Stimulated activated CD4-positive, alpha-beta T cell treated with anti-CD3 and anti-CD28 coated beads, Interleukin-2, amount 100 ng/mL, for 4 hours (primary cell): ENCODE measurements at places on chromosomes 16 and 17.

DNA sequence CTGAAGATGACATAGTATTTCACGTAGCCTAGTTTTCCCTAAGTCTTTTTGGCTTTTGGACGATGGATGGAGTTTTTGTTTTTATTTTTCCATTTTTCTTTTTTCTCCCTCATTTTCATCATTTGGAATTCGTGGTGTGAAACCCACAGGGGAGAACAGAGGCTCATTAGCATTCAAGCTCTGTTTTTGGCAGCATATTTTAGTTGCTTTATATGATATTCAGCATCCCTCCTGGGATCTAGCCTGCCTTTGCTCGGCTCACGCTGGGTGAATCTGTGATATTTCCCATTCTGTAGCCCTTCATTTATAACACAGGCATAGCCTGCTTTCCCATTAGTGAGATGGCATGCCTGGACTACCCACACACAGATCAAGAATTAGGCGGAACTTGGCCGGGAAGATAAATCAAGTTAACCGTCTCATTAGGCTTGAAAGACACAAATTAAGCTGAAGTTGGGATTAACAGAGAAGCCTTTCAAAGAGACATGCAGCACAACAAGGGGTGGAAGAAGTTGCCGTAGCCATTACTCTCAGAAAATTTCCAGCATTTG, 20.1 kb upstream of the CLEC19A start:
- DNase-seq = no peak

DNA sequence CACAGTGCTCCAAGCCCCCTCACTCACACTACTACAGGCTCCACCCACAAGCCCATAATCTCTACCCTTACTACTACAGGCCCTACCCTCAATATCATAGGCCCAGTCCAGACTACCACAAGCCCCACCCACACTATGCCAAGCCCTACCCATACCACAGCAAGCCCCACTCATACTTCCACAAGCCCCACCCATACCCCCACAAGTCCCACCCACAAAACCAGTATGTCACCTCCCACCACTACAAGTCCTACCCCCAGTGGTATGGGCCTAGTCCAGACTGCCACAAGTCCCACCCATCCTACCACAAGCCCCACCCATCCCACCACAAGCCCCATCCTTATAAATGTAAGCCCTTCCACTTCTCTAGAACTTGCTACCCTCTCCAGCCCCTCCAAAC, 13.8 kb downstream of the RIPOR1 start:
- DNase-seq = peak; percentile 49

- DNase-seq = no peak
Observed at GRCh38 chr16:64925166-64925565, 196.7 kb downstream of the CDH11 start.

DNA sequence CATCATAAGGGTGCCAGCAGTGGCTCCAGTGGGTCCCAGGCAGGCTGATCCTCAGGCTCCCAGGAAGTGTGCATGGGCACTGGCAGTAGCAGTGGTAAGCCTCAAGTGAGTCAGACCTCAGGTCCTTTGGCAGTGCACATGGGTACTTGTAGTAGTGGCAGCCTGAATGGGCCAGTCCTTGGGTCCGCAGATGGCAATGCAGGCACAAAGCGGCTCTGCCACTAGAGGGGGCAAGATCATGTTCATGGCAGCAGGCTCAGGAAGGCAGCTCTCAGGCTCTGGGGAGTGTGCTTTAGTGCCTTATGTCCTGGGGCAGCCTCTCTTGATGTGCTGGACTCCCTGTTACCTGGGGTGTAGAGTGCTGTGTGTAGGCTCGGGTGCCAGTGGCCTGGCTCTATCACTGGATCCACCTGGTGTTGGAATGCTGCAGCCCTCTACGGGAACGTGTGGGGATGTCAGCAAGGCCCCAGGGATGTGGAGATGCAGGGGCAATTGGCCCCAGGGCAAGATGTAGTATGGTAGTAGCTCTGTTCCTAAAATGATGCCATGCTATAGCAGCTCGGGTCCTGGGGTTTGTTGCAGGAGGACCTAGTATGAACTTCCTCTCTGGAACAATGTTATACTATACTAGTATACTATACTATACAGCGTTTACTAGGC, 11.0 kb downstream of the ACSM3 start:
- peak; percentile 13 for DNase-seq

DNA sequence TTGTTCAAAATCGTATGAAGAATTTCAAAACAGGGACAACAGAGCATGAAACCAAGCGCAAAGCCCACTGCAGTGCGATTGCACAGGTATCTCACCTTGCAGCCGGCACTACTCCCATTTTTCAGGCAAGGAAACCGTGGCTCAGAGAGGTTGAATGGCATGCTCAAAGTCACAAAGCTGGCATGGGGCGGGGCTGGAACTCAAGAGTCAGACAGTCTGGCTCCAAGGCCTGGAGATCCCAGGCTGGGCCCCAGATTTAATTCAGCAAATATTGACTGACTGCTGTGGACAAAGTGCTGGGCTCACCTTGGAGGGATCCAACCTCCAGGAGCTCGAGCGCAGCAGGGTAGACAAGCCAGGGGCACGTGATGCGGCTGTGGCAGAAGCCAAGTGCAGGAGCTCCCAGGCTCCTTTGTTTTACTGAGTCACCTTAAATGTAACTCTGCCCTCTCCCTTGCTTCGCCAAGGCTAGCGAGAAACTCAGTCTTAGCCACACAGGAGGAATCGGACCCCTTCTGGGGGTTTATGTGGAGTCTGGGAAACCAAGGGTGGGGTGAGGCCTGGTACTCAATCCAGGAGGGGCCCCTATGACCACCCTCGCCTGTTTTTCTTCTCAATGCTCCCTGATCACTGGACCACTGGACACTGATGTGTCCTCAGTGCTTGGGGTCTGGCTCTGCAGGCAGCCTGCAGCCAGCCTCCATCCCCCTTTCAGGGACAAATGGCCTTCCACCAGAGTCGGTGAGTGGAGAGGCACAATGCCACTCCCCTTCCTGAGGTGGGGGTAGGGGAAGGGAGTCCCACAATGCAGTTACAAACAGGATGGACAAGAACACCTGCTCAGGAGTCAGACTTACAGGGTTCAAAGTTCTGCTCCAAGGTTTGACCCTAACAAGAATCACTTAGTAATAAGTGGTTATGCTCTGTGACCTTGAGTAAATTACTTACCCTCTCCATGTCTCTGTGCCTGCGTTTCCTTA, 3.9 kb upstream of the SPATA20 start:
- DNase-seq = no peak

DNA sequence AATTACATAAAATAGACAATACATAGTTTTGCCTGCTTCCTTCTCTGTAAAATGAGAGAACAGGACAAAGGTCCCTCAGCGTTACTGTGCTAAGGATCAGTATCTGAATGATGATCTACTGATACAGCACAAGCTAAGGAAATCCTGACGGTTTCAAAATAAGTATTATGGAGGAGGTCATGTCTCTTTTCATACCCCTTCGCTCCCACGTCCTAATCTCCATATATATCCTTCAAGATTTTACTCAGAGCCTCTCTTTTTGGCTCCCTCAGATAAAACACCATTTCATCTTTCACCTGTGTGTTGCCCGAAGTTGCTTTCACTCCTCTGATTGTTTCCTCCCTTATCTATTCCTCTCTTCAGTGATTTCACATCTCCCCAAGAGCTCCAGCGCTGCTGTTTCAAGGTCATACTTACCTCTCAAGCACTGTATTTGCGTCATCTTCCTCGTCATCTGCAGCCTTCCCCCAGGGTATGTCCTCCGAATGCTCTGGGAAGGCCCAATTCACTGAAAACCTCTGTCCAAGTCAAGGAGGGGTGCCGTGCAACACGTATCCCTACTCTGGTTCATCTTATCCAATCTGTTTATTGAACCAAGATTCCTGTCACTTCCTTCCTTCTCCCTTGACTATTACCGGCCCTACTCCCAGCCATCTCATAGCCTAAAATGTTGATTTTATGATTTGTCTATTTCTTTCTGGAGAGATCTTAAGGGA, 1.2 kb upstream of the BLTP2 start:
- no peak for DNase-seq

- no peak for DNase-seq
Observed at GRCh38 chr17:67369676-67370075, 3.3 kb upstream of the PSMD12 start.

DNA sequence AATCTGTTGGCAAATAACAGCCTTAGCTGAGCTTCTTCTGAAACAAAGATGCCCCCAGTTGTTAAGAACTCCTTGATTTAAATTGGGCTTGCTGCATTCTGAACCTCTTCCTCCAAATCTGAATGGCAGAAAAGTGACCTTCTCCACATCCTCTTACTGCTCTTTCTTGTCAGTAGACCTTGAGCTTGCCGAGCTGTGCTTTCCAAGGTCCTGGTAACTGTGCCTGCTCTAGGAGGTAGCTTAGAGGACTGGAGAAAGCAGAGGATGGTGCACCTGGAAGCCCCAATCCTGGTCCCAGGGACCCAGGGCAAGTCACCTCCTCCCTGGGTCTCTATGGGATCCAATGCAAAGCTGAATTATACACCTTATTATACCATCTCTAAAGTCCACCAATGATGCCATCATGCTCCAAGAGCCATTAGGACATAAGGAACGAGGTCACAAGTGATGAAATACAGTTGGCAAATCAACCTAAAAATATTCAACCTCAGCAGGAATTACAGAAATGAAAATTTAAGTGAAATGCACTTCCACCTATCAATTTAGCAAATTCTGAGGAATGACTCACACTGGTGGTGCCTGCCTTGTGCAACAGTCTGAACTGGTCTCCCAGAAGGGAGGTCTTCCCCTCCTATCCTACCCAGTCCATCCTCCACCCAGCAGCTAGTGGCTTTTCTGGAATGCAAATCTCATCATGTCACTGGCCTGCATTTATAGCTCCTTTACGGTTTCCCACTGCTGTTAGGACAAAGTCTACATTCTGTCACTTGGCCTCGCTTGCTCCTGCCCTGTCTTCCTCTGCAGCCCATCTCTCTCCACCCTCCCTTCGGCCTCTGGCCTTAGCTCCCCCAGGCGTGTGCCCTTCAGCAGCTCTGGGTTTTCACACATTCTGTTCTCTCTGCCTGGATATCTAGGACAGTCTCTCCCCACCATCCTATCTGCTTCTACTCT, 36.6 kb downstream of the TOM1L2 start:
- DNase-seq = no peak

DNA sequence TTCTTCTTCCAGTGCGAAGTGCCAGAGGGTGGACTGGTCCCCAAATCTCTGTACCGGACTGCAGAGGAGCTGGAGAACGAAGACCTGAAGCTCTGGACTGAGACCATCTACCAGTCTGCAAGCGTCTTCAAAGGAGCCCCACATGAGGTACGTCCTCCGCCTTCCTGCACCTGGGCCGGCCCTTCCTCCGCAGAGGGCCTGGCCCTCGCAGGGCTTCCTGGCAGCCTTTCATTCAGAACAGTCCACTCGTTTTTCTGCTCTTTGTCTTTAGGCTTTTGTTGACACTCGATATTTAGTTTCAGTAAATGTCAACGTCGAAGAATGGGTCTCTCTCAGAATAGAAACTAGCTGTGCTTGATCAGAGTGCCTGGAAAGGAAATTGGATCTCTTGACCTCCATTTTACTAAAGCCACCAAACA, 68.6 kb downstream of the SEC14L1 start:
- DNase-seq = no peak

GRCh38 chr17:55527540-55528118, 16.4 kb upstream of the SMIM36 start:
- DNase-seq = no peak

GRCh38 chr16:13902677-13903076, 17.3 kb upstream of the ERCC4 start:
- no peak for DNase-seq
